ENCODE measurements at places on chromosomes 7 and 10.

- no peak for DNase-seq
Measured at GRCh38 chr7:47405921-47406800, 175.8 kb downstream of the TNS3 start.

- DNase-seq: peak; percentile 24
Measured at GRCh38 chr7:47945261-47946015, 2.8 kb downstream of the PKD1L1 start.

DNA sequence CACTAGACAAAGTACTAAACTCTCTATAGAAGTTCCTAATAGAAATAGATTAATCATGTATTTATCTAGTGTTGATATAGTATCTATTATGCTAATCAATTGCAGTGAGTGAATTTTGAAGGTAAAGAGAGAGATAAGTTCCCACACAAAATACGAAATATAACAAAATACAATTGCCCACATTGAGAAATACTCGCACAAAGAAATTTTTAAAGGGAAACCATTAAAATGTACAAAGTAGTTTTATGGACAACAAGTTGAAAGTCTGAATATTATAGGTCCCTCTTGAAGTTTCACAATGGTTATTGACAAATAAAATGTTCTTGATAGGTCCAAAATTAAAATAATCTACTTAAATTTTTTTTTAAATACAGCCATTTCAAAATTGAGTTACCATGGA is 1031.1 kb downstream of the SORCS1 start:
- no peak for DNase-seq

- DNase-seq: no peak
Measured at GRCh38 chr10:33052915-33053810, 95.1 kb upstream of the ITGB1 start.

- DNase-seq: no peak
Measured at GRCh38 chr10:61565819-61566560, 96.7 kb upstream of the CABCOCO1 start.

GRCh38 chr10:79404231-79404609 is 41.2 kb downstream of the ZCCHC24 start:
- no peak for DNase-seq
